ENCODE measurements at places on chromosomes 3 and 15.

GRCh38 chr3:170605490-170605889 is 19.6 kb upstream of the SLC7A14 start:
- no peak for DNase-seq

DNA sequence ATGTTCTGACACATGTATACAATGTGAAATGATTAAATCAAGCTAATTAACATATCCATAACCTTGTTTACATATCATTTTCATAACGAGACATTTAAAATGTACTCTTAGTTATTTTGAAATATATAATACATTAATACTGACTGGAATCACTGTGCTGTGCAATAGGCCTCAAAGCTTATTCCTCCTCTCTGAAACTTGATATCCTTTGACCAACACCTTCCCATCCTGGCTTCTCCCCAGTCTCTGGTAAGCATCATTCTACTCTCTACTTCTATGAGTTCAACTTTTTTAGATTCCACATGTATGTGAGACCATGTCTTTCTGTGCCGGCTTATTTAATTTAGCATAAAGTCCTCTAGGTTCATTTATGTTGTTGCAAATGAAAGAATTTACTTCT is 47.1 kb upstream of the IL20RB start:
- DNase-seq, result no peak

- DNase-seq, result no peak
Measured at GRCh38 chr15:63306492-63307073, 29.2 kb downstream of the APH1B start.

GRCh38 chr15:35753486-35753885 is 207.5 kb upstream of the DPH6 start:
- no peak for DNase-seq

DNA sequence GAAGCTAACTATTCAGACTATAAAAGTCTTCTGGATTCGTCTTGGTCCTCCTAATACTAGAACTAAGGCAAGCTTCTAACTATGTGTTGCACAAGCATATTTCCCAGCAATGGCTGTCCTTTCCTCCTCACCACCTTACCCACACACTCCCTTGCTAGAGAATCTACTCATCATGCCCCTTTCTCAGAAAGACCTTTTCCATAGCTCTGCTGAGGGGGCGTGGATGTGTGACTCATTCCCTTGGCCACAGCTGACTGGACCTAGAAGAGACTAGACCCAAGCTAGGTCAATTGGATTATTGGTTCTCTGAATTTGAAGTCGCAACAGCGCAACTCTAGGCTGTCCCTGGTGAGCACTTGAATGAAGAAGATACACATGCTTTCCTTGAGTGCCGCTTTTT is 47.1 kb downstream of the ERC2 start:
- DNase-seq, result no peak

DNA sequence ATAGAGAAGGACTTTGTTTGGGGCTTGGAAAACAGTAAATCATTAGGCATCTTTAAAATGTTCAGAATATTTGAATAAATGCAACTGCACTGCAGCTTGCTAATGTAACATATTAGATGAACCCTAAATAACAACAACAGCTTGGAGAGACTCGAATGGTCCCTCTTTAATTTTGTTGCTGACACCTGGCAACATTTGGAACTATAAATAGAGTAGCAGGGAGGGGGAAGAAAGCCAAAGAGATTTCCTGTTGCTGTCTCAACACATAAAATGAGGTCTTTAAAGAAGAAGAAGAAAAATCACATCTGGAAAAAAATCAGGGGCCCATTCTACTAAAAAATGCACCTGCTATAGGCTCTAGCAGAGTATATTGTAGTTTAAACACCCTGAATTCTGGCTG is 49.9 kb upstream of the DPPA4 start:
- no peak for DNase-seq

- no peak for DNase-seq
Measured at GRCh38 chr15:47812470-47812999, 95.2 kb downstream of the SEMA6D start.

- DNase-seq, result no peak
Measured at GRCh38 chr3:26522919-26523318, 99.7 kb upstream of the LRRC3B start.

DNA sequence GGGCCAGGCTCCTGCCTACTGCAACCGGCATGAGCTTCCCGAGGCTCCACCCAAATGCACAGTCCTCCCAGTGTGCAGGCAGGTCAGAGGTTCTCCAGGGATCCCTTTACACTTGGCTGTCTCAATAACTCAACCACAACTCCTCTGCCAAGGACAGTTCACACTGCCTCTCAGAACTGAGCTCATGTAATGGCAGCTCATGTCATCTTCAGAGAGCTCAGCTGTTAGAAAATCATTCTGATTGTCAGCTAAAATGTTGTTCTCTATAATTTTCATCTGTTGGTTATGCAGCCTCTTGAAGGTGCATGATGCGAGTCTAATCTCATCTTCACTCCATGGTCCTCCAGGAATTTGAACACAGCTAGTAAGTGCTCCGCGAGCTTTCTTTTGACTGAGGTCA is 76.7 kb downstream of the SST start:
- DNase-seq, result no peak

GRCh38 chr3:8489278-8489792 is 12.3 kb upstream of the LMCD1 start:
- no peak for DNase-seq

DNA sequence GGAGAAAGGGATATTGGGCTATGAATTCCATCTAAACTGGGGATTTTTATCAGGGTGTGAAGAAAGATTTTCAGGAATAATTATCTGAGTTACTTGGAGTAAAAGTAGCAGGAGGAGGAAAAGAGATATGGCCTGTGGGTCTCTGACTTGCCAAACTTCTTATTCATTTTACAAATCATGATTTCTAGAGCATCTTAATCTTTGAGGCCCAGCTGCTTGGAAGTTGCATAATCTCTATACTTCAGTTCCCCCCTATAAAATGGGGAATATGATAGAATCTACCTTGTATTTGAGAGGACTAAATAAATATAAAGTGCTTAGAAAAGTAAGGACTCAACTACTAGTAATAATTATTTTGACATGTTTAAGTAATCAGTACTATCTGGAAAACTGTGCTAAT is 11.0 kb upstream of the GABPB1 start:
- no peak for DNase-seq

DNA sequence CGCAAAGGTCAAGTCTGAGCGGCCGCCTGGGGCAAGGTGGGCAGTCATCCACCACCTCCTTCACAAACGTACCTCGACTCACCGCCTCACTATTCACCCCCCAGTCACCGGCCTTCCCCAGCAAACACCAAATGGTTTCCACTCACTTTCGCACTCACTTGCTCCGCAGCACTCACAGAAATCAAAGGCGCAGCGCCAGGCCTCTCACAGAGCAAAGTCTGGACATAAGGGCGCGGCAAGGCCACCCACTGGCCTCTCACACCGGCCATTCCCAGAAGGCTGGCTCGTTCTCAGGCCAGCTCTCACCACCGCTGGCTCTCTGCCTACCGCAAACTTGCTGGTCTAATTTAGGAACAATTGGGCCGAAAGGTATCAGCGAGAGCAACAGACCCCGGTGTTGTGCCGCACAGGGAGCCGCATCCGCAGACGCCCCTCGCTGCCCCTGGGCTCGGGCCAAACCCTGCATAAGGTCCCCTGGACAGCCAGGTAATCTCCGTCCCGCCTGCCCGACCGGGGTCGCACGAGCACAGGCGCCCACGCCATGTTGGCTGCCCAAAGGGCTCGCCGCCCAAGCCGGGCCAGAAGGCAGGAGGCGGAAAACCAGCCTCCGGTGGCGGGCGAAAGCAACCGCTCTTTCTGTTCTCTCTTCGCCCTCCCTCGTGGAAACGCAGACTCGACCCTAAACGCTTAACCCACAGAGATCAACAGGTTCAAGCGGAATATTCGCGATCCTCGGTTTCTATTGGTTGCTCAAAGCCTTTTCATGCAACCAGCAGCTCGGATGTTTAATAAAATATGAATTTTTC is 2.9 kb downstream of the SHOX2 start:
- no peak for DNase-seq

GRCh38 chr3:71972031-71972430 is 187.1 kb upstream of the PROK2 start:
- DNase-seq, result no peak

- DNase-seq, result no peak
Measured at GRCh38 chr3:127732879-127733350, 60.2 kb downstream of the ABTB1 start.

GRCh38 chr3:22039161-22039560 is 288.2 kb upstream of the ZNF385D start:
- no peak for DNase-seq

DNA sequence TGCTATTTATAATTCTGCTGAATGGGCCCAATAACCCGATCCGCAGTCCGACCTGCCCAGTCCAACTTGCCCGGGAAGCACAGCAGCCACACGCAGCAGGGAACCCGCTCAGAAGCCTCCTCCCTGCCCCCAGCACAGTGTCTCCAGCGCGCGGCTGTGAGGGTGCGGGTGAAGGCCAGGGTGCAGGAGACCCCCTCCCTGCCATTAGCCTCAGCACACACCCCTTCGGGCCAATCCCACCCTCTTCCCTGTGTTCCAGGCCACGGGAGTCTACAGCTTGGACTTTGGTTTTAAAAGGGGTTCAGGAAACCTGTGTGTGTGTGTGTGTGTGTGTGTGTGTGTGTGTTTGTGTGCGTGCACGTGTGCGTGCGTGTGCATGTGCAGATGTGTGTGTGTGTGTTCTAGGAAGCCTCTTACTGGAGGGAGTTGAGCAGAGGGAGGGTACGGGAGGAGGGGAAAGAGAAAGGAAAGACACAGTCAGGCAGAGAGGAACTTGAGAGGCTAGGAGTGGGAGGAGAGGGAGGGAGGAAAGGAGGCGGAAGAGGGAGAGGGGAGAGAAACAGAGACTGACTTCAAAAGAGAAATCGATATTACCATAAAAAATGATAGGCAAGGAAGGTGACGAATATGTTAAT is 34.2 kb downstream of the ATP2B2 start:
- DNase-seq, result no peak

DNA sequence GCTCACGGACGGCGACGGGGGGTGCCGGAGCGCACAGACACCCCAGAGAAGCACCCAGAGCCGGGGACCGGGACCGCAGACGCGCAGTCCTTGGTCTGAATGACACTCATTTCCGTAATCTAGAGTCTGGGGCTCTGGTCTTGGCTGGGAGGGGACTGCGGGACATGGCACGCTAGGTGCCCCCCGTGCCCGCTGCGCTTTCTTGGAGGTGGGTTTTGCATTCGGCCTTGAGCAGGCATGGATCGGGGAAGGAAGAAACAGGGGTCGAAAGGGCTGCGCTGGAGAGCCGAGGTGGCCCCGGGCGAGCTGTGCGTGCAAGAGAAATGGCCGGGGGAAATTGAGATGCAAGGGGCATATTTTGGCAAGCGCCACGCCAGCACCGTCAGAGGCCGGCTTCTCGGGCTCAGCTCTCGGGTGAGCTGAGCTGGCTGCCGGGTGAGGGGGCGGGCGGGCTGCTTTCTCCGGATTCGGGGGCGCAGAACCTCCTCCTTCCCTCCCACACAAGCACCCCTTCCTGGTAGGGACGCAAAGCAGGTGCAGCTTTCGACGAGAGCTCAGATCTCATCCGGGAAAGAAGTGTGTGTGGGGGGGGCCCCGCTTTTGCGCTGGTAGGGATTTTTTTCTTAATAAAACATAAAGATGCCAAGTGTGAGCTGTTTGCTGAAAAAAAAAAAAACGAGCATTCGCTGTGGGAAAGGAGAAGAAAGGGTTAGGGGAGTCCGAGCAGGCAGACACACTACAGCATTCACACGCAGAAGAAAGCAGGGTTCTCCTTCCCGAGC is 963 bp upstream of the NTRK3 start:
- DNase-seq, result no peak

GRCh38 chr3:8579096-8579495 is 65.5 kb downstream of the SSUH2 start:
- DNase-seq, result no peak

GRCh38 chr15:49038382-49038781 is 7.9 kb downstream of the SECISBP2L start:
- no peak for DNase-seq

DNA sequence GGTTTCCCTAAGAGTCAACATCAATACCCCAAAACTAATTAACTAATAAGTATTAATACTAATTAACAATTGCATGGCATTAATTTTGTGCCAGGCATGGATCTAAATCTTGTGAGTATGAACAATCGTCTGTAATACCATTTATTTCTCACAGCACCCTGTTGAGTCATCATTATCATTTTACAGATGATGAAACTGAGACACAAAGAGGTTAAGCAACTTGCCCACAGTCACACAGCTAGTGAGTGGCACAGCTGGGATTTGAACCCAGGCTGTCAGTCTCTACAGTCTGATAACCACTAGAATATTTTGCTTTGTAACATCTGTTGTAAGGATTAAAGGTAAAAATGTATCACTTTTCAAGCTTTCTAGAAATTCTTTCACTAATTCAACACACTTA is 423.4 kb upstream of the WNT5A start:
- no peak for DNase-seq

DNA sequence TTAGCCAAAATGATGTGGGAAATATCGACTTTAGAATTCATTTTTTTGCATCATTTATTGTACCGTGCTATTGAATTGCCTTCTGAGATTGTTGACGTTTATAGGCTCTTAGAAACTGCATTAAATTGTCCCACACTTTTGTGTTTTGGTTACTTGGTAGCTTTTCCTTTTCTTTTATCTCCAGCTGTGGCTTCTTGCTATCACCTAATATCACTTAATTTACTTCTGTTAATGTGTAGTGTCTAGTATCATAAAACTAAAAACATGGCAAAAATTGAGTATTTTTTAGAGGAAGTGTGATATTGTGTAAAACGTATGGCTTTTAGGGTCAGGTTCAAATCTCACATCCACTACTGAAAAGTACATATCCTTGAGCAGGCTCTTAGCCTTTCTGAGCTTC is 11.2 kb downstream of the TMOD3 start:
- DNase-seq, result no peak

GRCh38 chr3:43608751-43609150 is 13.1 kb downstream of the ANO10 start:
- DNase-seq, result no peak

DNA sequence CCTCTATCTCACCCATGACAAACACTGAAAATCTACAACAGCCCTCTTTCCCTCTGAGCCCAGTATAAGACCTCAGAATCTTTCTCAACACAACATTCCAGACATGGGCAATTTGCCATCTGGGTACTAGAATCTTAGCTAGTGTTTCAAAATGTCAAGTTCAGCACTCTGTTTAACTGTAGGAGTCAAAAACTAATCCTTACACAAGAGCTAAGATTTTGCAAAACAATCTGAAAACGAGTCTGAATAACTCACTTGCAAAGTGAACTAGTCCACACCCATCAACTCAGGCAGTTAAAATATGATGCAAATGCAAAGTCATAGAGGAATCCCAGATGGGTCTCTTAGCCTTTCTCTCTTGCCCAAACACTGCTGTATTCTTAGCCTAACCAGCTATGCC is 67.8 kb downstream of the GPR176 start:
- DNase-seq, result no peak

- no peak for DNase-seq
Measured at GRCh38 chr3:62149962-62150361, 223.4 kb downstream of the FEZF2 start.
